Activated CD4-positive, alpha-beta memory T cell treated with anti-CD3 and anti-CD28 coated beads, Interleukin-2, amount 10 ng/mL, durations not matched to agents 7 days and 5 days (primary cell): ENCODE measurements at places on chromosomes 4 and X. TPM values are rescaled to one million over a fixed set of nuclear protein-coding genes. Genes with fewer than 3 reads are reported as not detected.

The NRK gene
- not detected for total RNA-seq

The KCND1 gene
- total RNA-seq: 4.9 TPM

The TLL1 gene
- total RNA-seq: not detected

The ZNF182 gene
- total RNA-seq: 8.6 TPM

The WWC2 gene
- total RNA-seq: 0.28 TPM

The OPHN1 gene
- 0.10 TPM for total RNA-seq

The IL15 gene
- 4.0 TPM for total RNA-seq

The FAAH2 gene
- 6.0 TPM for total RNA-seq

The PHEX gene
- total RNA-seq: 0.10 TPM

The TEC gene
- 0.60 TPM for total RNA-seq

The TCEAL5 gene
- total RNA-seq: not detected

The ADGRL3 gene
- not detected for total RNA-seq

The CA5B gene
- total RNA-seq: 31.7 TPM

The CT45A3 gene
- total RNA-seq: not detected

The GUF1 gene
- total RNA-seq: 18.0 TPM
